ENCODE measurements at places on chromosomes 3 and 15. TPM values are rescaled to one million over a fixed set of nuclear protein-coding genes. Genes with fewer than 3 reads are reported as not detected.
A peak's percentile ranks its signal among the peaks of the same experiment; 100 is the strongest.

DNA sequence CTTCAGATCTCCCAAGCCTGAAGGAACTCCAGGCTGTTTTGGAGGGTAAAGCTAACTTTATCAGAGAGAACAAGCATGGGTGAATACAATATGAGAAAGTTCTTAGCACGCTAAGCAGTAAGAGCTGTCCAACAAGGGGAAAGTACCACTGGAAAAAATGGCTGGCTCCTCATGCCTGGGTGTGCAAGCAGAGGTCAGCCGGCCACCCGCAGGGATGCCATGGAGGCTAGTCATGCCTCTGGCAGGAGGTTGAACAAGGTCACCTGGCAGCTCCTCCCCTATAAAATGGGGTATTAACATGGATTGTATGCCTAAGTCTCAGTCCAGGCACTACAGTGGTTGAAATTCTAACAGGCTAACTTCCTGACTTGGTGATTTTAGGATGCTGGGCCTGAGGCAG lies 75.4 kb upstream of the SLC6A1 start:
- DNase-seq = no peak
- no peak overlapping the region for H3K4me3 ChIP-seq
- no peaks in the 10 kb centered on the region for H3K27me3 ChIP-seq
- no peak overlapping the region for H3K27ac ChIP-seq
- no peaks in the 10 kb centered on the region for H3K4me1 ChIP-seq

GRCh38 chr15:31442699-31443111 lies 116.1 kb downstream of the KLF13 start:
- peaks cover 13% of the 10 kb centered on the region for H3K4me1 ChIP-seq
- H3K27ac ChIP-seq = no peak overlapping the region
- no peaks in the 10 kb centered on the region for H3K27me3 ChIP-seq
- no peak overlapping the region for H3K4me3 ChIP-seq
- no peak for DNase-seq
- H3K36me3 ChIP-seq = no peaks in the 10 kb centered on the region

- no peaks in the 10 kb centered on the region for H3K36me3 ChIP-seq
- H3K27me3 ChIP-seq = no peaks in the 10 kb centered on the region
- DNase-seq = no peak
- peak overlapping the region; percentile 0 for H3K4me3 ChIP-seq
- no peaks in the 10 kb centered on the region for H3K4me1 ChIP-seq
These were observed 50.0 kb upstream of the CORO2B start for GRCh38 chr15:68528626-68529290.

The EIF2A gene
- polyA plus RNA-seq = 58.4 TPM

DNA sequence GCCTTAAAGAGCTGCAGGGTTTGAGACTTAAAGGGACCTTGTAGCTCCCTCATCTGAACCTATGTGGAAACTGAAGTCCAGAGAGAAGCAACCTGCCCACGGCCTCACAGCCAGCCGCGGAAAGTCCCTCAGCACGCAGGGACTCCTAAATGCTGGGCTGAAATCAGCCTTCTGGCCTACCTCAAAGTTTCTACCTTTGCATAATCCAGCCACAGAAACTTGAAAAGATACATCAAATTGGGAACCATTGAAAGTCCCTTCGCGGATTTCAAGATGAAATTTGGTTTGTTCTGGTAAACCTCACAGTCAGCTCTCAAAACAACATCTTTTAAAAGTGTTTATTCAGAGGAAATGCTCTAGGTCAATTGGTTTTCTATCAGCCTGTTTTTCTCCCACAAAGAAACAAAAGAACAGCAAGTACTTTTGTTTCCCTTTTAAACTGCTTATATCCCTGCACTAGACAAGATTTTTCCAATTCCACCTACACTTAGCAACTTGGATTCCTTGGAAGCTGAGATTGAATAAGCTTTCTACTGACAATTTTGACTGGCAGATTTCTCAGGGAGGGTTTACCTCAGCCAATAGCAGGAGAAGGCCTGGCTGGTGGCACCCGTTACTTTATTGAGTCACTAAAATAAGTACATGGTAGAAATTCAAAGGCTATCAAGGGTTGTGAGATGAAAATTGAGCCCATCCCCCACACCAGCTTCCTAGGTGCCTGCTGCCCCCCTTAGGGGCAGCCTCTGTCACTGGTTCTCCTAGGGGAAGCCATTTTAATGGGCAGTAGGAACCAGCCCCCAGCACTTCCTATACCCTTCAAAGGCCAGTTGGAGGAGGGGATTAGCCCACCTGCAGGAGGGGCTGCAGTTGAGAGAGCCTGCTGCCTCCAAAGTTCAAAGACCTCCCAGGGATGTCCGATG lies 171.2 kb downstream of the ADAMTS17 start:
- H3K27me3 ChIP-seq = no peaks in the 10 kb centered on the region
- H3K4me3 ChIP-seq = no peak overlapping the region
- H3K27ac ChIP-seq = no peak overlapping the region
- no peaks in the 10 kb centered on the region for H3K4me1 ChIP-seq
- DNase-seq = no peak

DNA sequence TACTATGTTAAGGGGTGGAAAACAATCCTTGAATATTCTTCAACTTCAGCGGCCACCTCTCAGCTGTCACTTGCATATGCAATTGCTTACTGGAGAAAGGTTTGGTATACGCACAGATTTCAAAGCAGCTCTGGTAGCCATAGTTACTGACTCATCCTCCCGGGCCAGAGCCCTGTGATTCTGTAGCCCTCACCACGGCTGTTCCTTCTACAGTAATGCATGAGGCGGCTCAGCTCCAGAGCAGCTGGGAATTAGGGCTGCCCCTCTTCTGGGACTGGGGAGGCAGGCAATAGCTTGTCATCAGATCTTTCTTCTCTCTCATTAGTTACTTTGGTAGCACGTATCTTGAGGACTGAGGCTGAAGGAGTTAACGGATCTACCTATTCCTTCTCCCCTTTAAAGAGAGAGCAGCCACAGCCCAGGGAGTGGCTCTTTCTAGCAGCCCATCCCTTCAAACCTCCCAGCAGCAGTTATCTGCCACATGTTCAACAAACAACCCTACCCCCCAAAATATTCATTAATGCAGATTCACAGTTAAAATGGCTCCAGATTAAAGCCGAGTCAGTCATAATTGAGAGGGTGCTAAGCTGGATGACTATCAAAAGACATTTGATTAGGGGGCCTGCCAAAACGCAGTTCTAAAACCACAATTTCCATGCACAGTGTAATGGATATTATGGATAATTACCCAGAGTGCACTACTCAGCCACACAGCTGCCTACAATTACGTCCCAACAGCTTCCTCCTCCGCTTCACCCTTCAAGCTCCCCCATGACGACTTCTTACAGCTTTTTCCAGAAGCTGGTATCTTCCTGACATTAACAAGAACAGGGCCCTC lies 54.7 kb downstream of the ETV5 start:
- DNase-seq = no peak
- H3K4me1 ChIP-seq = no peaks in the 10 kb centered on the region
- no peaks in the 10 kb centered on the region for H3K36me3 ChIP-seq
- no peak overlapping the region for H3K4me3 ChIP-seq

GRCh38 chr3:61530355-61530754 lies 31.0 kb upstream of the PTPRG start:
- H3K36me3 ChIP-seq = no peaks in the 10 kb centered on the region
- DNase-seq = no peak
- no peaks in the 10 kb centered on the region for H3K27me3 ChIP-seq

DNA sequence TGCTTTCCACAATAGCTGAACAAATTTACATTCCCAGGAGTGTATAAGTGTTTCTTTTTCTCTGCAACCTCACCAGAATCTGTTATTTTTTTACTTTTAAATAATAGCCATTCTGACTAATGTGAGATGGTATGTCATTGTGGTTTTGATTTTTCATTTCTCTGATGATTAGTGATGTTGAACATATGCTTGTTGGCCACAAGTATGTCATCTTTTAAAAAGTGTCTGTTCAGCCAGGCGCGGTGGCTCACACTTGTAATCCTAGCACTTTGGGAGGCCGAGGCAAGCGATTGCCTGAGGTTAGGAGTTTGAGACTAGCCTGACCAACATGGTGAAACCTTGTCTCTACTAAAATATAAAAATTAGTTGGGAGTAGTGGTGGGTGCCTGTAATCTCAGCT lies 619.3 kb downstream of the SI start:
- H3K4me3 ChIP-seq = no peak overlapping the region
- DNase-seq = no peak

- DNase-seq = no peak
- H3K36me3 ChIP-seq = no peaks in the 10 kb centered on the region
- H3K27ac ChIP-seq = no peak overlapping the region
- H3K4me3 ChIP-seq = no peak overlapping the region
- H3K27me3 ChIP-seq = no peaks in the 10 kb centered on the region
These were observed 50.4 kb upstream of the MYZAP start for GRCh38 chr15:57541271-57541670.

DNA sequence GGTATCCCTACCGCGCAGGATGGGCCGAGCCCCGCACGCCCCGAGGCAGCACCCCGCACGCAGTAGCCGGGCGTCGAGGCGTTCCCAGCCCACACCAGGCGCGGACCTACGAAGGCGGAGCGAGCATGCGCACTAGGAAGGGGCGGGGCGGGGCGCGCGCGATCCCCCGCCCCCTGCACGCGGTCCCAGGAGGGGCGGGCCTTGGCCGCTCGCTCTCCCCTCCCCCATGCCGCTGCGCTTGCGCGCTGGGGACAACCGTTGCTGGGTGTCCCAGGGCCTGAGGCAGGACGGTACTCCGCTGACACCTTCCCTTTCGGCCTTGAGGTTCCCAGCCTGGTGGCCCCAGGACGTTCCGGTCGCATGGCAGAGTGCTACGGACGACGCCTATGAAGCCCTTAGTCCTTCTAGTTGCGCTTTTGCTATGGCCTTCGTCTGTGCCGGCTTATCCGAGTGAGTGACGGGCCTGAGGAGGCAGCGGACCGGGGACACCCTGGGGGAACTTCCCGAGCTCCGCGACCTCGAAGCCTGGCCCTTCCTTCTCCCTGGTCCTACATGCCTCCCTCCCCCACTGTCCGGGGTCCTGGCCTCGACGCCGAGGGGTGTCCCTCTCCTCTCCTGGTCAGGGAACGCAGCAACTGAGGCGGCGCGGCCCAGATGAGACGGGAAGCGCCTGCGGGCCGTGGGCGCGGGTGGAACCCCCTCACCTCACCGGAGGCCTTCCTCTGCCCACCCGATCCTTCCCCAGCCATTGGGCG lies at the start of gene SPESP1:
Gene SPESP1 (plus strand): TSS at position 258 of the 755 bp plus-strand sequence. CDS start 129 bp downstream, at position 387.
- H3K27me3 ChIP-seq = no peaks in the 10 kb centered on the region
- H3K4me3 ChIP-seq = peak within 1 kb of the TSS; percentile 30
- no peaks in the 10 kb centered on the region for H3K4me1 ChIP-seq
- peak; percentile 1 for DNase-seq
- no peaks in the 10 kb centered on the region for H3K36me3 ChIP-seq
- peak within 1 kb of the TSS; percentile 13 for H3K27ac ChIP-seq

DNA sequence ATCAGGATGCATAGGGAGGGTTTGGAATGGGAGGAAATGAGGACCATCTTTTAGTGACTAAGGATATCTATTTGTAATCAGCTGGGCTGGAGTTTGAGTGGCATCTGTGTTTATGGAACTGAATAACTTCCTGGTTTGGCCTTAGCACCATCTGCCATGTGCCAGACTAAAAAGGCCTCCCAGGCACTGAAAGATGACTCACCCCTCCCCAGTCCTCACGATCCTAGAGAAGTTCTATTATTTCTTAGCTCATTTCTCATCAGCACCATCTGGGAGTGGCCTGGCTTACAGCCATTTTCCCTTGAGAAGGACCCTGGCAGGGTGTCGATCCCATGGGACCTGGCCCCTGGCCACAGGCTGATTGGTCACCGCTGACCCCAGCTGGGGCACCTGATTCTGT lies 23.9 kb upstream of the CTXND1 start:
- H3K36me3 ChIP-seq = no peaks in the 10 kb centered on the region
- H3K27me3 ChIP-seq = no peaks in the 10 kb centered on the region
- no peaks in the 10 kb centered on the region for H3K4me1 ChIP-seq
- H3K4me3 ChIP-seq = no peak overlapping the region
- no peak for DNase-seq

The CPLX3 gene
- not detected for polyA plus RNA-seq

The SHQ1 gene
- 20.3 TPM for polyA plus RNA-seq

DNA sequence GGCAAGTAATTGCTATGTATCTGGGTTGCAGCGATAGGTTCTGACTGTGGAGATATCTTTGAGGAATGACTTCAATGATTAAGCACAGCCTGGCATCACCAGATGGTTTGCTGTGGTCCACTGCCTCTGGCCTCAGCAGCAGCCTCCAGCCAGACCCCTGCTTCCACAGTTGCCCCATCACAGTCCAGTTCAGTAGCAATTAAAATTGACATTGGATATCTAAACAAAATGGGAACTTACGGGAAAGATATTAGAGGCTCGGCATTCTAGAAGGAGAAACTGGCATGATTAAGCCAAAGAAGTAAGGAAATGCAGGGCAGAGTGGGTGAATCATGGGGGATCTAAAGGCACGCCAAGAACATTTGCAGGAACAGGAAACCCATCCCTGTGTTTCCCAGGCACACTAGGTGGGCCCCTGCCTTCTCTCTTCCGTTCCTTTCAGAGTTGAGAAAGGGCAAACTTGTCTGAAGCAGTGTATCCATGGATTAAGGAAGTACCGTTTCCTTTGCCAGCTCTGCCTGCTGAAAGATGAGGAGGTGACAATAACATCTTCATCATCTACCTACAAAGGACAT lies 36.3 kb upstream of the SH3BP5 start:
- DNase-seq = no peak
- H3K27ac ChIP-seq = no peak overlapping the region
- peaks cover 5% of the 10 kb centered on the region for H3K4me1 ChIP-seq
- no peak overlapping the region for H3K4me3 ChIP-seq

- DNase-seq = no peak
- no peak overlapping the region for H3K4me3 ChIP-seq
- no peaks in the 10 kb centered on the region for H3K27me3 ChIP-seq
These were observed 25.9 kb upstream of the SLC7A14 start for GRCh38 chr3:170611751-170612150.

The VILL gene
- 28.9 TPM for polyA plus RNA-seq

GRCh38 chr3:106946866-106947265 lies 430.4 kb upstream of the CCDC54 start:
- H3K27me3 ChIP-seq = no peaks in the 10 kb centered on the region
- no peak for DNase-seq
- H3K4me3 ChIP-seq = no peak overlapping the region
- no peak overlapping the region for H3K27ac ChIP-seq
- no peaks in the 10 kb centered on the region for H3K4me1 ChIP-seq

DNA sequence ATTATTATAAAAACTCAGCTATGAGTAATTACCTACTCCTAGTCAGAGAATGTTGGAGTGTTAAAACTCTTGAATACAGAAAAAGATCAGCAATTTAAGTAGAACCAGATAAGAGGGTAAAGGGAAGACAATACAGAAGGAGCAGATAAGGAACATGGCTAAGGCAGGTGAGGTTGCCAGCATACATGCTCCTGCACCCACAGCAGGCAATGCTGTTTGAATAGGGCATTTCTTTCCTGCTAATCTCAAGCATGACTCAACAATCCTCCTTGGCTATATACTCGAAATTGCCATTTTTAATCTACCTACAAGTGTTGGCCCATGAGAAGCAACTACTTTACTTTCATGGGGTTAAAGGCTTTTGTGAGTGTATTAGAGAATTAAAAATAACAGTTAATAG lies 494.5 kb downstream of the DIPK2A start:
- H3K27ac ChIP-seq = no peak overlapping the region
- no peaks in the 10 kb centered on the region for H3K27me3 ChIP-seq
- no peaks in the 10 kb centered on the region for H3K36me3 ChIP-seq
- H3K4me1 ChIP-seq = no peaks in the 10 kb centered on the region

GRCh38 chr3:30277494-30277893 lies 328.9 kb upstream of the TGFBR2 start:
- H3K4me1 ChIP-seq = no peaks in the 10 kb centered on the region
- H3K4me3 ChIP-seq = no peak overlapping the region
- H3K27me3 ChIP-seq = no peaks in the 10 kb centered on the region
- H3K36me3 ChIP-seq = no peaks in the 10 kb centered on the region

The CCDC54 gene
- polyA plus RNA-seq = not detected

All from naive thymus-derived CD4-positive, alpha-beta T cell (primary cell).